Left ventricle myocardium inferior (tissue), 1 donor: ENCODE measurements at places on chromosomes 16 and 17. TPM values are rescaled to one million over a fixed set of nuclear protein-coding genes. Genes with fewer than 3 reads are reported as not detected.

Gene KRT32
- total RNA-seq: 0.22 TPM

- DNase-seq: peak; percentile 10
These were observed 31.5 kb downstream of the MPRIP start for GRCh38 chr17:17073581-17074403.

Gene GFER
- total RNA-seq: 23.3 TPM

GRCh38 chr16:57616876-57617275 lies 11.6 kb upstream of the ADGRG1 start:
- DNase-seq: no peak

DNA sequence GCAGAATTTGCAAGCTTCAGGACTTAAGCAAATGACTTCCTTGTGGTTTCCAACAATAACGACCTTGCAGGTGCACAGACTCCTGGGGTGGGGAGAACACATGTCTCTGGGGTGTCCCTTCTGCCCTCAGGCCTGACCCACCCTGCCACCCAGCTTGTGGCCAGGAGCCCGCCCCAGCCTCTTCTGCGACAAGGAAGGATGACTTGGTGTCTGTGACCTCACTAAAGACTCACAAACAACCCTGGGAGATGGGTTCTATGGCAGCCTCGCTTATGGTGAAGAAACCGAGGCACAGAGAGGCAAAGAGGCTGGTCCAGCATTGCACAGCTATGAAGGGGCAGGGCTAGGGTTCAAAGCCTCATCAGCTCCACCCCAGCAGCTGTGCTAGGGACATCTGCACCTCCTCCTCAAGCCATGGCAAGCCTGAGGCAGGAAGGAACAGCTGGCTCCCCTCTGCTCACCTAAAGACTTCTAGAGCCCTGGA lies 2.6 kb downstream of the ATP2A3 start:
- no peak for DNase-seq

GRCh38 chr16:67431775-67432505 lies 1.0 kb downstream of the HSD11B2 start:
- no peak for DNase-seq

DNA sequence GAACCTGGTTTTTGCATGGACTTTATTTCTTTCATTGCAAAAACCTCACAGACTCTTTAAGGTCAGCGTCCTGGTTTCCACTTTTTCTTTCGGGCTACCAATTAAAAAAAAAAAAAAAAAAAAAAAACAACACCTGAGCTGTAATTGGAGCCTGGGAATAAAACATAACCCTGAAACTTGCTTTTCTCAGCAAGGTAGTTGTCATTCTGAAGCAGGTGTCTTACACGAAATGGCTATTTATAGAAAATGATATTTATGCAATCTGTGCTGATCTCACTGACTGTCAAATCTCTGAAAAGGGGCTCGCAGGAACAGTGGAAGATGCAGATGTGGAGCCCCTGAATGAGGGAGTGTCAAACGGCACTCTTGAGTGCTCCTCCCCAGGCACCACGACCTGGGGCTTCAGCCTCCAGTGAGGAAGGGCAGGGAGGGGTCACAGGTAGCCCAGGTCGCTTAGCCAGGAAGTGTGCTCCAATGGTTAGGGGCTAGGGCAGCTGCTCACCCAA lies 10.4 kb upstream of the COTL1 start:
- DNase-seq: no peak

DNA sequence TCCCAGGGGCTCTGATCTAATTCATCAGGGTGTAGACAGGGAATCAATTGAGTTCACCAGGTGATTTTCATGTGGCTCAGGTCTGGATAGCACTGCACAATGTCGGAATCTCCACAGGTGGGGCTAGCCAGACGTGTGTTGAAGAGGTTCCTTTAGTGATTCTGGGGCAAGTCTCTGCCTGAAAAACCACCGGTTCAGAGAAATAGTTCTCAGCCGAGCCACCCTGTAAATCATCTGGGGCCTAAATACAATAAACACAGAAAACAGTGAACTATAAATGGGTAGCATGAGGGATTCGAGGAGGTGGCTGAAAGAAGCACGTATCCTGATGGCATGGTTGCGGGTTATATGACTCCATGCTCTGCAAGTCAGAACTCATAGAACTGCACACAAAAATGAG lies 21.3 kb downstream of the ASPA start:
- DNase-seq: no peak

Gene HAGHL
- total RNA-seq: 12.0 TPM

Gene CXCL16
- total RNA-seq: 3.1 TPM

Gene AIPL1
- total RNA-seq: not detected

Gene CDH16
- total RNA-seq: not detected
